T follicular helper cell (primary cell): ENCODE measurements at places on chromosomes 1 and 21.

GRCh38 chr1:70745199-70745598, 302.4 kb downstream of the PTGER3 start:
- DNase-seq = no peak

- no peak for DNase-seq
These were observed 2.9 kb upstream of the RHBDL2 start for GRCh38 chr1:38944547-38944946.

DNA sequence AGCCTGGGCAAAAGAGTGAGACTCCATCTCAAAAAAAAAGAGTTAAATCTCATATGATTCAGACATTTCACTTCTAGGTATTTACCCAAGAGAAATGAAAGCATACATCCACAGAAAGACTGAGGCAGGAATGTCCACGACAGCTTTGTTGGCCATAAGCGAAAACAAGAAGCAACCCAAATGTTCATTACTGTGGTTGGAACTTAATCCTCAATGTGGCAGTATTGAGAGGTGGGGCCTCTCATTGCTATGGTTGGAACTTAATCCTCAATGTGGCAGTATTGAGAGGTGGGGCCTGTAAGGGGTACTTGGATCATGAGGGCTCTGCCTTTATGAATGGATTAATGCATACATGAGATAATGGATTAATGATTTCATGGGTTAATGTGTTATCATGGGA, 15.2 kb downstream of the C21orf58 start:
- DNase-seq = no peak

- no peak for DNase-seq
These were observed 4.1 kb downstream of the TAGLN2 start for GRCh38 chr1:159921251-159921650.

DNA sequence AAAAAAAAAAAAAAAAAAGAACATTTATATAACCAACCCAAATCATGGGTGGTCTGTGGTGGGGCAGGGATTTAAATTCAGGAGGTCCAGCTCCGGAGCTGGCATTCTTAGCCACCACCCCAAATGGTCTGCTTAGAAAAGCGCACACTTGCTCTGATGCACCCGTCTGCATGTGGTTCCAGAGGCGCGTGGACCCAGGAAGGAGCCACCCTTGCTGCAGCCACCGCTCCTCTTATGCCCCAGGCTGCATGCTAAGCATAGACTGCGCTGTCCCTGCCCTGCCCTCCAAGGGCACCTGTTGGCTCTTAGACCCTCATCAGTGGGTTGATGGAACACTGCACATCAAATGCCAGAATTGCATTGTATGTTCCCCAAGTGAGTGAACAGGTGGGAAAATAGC, 41.4 kb downstream of the ATP5PO start:
- DNase-seq = no peak

DNA sequence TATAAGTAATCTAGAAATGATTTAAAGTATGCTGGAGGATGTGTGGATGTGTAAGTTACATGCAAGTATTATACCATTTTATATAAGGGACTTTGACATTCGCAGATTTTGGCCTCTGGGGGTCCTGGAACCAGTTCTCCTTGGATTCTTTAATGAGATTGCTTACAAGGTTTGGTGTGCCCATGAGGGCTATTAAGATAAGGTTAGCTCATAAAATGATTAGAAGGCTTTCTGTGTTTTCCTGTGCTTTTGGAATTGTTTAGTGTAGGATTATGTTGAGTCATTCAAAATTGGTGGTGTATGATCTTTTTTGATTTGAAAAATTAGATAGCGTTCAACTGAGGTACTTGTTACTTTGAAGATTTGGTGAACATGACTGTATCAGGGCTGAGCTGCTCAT, 5.6 kb downstream of the USP25 start:
- DNase-seq = no peak

DNA sequence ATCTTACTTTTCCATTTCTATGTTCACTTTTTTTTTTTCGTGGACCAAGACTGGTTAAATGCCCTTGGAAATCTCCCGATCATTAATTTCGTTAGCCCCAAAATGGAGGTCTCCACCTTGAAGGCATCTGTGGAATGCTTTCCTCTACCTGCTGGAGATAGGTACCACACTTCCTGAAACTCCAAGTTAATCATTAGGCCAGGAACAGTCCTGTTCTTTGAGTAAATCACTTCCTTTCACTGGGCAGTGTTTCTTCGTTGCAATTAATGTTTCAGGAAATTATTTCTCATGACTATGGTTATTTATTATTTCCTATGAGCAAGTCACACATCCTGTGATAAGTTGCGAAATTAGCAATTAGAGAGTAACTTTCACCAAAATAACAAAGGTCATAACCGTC, 225.2 kb upstream of the LYPLAL1 start:
- no peak for DNase-seq

GRCh38 chr1:115654125-115654524, 12.4 kb downstream of the VANGL1 start:
- DNase-seq = no peak

GRCh38 chr1:233582439-233582838, 31.5 kb upstream of the KCNK1 start:
- DNase-seq = no peak

GRCh38 chr1:33268457-33268856, 12.2 kb downstream of the ZNF362 start:
- DNase-seq = no peak

DNA sequence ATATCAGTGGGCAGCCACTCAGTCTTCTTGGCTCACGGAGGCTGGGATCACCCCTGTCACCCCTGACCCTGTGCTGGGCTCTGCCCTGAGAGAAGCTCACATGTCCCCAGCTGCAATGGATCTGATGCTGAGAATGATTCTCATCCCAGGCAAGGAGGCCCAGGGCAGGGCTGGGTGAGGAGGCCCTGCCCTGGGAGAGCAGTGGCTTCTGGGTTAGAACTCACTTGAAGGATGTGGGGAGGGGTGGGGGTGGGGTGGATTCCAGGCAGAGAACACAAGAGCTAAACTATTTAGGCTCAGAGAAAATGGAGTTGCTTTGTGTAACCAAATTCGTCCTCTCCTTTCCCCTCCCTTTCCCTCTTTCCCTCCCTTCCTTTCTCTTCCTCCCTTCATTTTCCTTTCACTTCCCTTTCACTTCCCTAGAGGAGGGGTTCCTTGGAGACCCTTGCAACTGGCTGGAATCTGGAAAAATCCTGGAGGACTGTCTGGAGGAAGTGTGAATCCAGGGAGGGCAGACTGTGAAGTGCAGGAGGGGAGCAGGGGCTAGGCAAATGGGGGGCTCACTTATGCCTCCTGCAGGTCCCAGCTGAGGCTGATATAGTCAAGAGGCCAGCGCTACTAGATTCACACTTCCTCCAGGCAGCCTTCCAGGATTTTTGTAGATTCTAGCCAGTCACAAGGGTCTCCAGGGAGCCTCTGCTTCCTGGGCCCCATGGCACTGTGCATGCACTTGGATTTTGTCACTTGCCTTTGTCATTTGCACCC, 47.0 kb downstream of the IGSF21 start:
- DNase-seq = no peak
